Left lung (tissue), 14 donors: ENCODE measurements at places on chromosomes 13 and 19. TPM values are rescaled to one million over a fixed set of nuclear protein-coding genes. Genes with fewer than 3 reads are reported as not detected.

DNA sequence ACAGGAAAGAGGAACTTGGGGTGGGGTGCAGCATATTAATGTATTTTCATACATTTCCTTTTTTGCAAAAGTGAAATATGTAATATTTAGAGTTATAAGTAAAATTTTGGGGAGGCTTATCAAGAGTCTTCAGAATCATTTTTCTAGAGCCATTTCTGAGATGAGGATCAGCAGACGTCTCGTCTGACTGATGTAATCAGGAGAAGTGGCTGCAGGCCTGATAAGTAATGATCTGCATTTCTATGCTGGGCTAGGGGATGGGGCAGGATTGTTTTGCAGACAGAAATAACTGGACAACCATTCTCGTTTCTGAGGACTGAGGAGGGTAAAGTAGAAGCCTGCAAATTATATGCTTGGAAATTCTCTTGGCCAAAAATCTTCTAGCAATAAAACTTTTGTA, 89.2 kb upstream of the ARGLU1 start:
- DNase-seq: no peak

DNA sequence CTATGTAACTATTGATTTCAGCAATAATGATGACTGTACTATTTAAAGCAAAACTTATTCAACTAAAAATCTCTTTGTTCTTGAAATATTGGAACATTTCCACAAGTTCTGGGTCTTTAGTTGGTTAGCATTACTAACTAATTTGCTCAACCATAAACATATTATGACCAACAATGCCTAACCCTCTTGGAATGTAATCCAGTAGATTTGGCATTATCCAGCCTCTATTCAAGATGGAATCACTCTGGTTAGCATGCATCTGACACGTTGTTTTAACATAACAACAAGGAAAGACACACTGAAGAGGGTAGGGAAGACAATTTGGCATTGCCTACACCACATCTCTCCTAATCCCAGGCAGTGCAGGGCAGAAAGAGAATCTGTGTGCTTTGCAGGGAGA, 941.3 kb upstream of the PCDH20 start:
- no peak for DNase-seq

- DNase-seq: no peak
Measured at GRCh38 chr19:49324801-49325576, at the start of gene SLC6A16. TSS of gene SLC6A16 (minus strand) at chr19:49325191. CDS start at chr19:49311347, 13,844 bp downstream.

DNA sequence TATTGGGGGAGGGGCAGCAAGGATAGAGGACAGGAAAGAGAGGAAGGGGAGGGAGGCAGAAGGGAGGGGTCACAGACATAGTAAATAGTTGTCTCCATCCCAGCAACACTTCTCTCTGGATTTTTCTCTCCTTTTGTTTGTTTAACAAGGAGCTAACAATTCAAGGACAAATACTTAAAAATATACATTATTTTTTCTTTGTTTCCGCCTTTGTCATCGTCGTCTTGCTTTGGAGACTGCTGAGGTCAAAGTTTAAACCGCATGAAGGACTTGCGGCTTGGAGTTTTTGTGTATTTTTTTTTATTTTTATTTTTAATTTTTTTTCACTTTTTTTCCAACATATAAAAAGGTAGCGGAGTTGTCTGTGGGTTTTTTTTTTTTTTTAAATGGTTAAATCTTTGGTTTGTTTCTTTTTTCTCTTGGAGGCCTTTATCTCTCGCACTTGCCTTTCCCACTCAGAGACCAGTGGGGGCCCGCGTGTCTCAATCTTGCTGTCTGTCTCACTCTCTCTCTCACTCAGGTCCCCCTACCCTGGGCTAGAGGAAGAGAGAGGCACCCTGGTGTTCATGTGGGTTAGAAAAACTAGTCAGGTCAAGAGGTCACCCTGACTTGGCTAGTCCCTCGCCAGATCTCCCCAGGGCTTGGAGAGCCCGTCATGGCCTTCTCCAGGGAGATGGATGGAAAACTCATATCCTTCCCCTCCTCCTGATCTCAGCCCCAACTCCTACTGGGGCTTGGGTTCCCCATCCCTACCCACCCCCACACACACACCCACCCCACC, 11.0 kb downstream of the ZNF574 start:
- DNase-seq: no peak

Gene CRLF1
- 266 TPM for polyA plus RNA-seq
